K562 (cell line): ENCODE measurements at places on chromosomes 16 and 17.

DNA sequence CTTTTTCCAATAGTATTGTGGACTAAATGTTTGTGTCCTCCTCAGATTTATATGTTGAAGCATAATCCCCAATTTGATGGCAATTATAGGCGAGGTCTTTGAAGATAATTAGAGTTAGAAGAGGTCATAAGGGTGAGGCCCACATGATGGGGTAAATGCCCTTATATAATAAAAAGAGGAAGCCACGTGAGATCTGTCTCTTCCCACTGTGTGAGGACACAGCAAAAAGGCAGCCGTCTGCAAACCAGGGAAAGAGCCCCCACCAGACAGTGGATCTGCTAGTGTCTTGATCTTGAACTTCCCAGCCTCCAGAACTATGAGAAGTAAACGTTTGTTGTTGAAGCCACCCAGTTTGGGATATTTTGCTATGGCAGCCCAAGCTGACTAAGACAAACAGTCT lies 76.0 kb downstream of the LYRM1 start:
- DNase-seq, result no peak

- DNase-seq, result no peak
These were observed 144.8 kb downstream of the KCNJ2 start for GRCh38 chr17:70314096-70314495.

DNA sequence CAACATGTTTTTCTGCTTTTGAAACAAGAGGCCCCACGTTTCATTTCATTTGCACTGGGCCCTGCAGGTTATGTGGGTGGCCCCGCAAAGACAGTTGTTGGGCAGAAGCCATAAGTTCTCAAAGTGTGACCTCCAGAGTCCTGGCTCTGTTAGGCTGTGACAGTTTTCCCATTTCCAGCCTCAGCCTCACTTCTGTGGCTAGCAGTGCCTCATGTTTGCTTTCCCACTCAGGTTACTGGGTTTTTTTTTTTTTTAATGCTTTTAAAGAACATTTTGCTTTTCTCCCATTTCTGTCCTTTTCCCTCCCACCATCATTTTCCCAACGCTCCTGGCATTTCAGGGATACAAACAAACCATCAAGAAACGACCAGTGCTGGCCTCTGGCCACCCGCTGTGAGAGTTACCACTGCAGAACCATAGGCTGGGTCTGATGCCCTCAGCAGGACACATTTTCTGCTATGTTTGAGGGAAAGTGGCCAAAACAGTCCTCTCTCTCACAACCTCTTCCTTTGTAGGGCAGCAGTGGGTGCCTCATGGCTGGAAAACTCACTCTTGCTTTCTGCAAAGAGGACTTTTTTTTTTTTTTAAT lies 159.0 kb upstream of the MPHOSPH6 start:
- DNase-seq, result no peak

GRCh38 chr17:66750781-66751543 lies 84.0 kb upstream of the CACNG5 start:
- DNase-seq, result no peak

DNA sequence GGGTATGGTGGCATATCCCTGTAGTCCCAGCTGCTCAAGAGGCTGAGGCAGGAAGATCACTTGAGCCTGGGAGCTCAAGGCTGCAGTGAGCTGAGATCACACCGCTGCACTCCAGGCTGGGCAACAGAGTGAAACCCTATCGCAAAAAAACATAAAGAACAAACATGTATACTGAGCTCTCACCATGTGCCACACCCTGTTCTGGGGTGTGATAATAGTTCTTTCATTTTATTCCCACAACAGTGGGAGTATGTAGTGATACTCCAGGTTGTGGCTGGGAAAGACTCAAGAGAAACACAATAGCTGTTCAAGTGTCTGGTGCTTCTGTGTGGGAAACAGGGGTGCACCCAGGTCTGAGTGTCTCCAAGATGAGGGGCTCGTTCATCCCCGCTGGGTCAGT lies 90.7 kb downstream of the SOCS1 start:
- DNase-seq, result peak; percentile 66

- no peak for DNase-seq
These were observed 447.7 kb upstream of the MAF start for GRCh38 chr16:80048250-80048649.

DNA sequence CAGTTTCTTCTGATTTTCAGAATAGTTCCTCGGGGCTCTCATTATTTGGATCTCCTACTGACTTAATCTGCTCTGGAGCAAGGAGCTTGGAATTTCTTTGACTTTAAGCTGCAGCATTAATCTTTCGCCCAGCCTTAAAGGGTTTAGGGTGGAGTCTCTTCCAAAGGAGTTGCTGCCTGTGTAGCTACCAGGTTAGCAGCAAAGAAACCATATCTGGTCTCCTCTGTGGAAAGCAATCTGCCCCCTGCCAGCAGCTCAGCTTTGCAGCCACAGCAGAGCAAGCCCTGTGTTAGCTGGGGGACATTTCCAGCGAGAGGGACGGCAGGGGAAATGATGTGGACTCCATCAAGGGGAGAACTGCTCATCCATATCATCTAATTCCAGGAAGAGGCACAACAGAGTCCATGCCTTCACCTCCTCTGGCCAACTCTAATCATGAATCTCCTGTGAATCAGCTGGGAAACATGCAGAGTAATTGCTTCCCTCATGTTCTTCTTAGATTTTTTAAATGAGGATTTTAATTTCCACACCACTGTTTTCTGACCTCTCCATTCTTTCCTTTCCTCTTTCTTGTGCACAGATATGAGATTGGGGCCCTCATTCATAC lies 827.6 kb upstream of the CA10 start:
- no peak for DNase-seq

DNA sequence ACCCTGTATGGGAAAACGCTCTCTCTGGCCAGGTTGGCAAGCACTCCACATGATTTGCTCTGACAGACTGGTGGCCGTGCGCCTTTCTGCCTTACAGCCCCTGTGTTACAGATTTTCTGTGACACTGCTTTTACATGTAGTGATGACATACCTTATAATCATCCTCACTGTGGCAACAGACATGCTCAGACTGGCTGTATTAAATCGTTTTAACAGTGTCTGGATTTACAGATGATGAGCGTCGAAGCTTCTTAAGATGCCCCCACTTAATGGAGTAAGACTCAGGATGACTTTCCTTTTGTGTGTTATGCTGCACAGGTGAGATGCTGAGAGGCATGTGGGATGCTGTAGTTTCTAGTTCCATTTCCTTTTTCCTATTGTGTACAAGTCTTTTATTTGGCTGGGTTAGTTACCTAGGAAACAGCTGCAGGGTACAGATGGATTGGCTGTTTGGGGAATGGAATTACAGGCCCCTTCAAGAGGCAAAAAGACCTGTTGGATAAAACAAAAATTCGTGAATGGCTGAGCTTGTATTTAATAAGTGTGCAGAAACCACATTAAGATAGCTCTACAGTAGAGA lies 20.9 kb upstream of the VWA3A start:
- no peak for DNase-seq
